ENCODE measurements at places on chromosomes 1 and 21.
A peak's percentile ranks its signal among the peaks of the same experiment; 100 is the strongest.

DNA sequence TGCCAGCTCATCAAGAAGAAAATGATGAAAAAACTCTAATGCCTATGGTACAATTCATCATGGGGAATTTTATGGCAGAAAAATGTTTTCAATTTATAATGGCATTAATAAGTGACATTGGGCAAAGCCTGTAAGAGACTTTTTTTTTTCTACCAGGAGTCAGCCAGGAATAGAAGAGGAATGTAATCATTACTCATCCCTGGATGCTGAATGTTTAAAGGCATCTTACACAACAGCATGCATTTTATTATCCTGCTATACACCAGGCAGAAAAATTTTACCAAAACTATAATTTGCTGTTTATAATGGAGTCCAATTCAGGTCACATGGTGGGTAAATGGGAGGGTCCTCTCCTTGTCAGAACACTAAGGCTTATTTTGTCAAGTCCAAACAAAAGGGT is 189.9 kb upstream of the BEND5 start:
- peak; percentile 85 for DNase-seq

- DNase-seq = peak; percentile 3
These were observed 10.1 kb downstream of the FMO5 start for GRCh38 chr1:147214842-147215539.

DNA sequence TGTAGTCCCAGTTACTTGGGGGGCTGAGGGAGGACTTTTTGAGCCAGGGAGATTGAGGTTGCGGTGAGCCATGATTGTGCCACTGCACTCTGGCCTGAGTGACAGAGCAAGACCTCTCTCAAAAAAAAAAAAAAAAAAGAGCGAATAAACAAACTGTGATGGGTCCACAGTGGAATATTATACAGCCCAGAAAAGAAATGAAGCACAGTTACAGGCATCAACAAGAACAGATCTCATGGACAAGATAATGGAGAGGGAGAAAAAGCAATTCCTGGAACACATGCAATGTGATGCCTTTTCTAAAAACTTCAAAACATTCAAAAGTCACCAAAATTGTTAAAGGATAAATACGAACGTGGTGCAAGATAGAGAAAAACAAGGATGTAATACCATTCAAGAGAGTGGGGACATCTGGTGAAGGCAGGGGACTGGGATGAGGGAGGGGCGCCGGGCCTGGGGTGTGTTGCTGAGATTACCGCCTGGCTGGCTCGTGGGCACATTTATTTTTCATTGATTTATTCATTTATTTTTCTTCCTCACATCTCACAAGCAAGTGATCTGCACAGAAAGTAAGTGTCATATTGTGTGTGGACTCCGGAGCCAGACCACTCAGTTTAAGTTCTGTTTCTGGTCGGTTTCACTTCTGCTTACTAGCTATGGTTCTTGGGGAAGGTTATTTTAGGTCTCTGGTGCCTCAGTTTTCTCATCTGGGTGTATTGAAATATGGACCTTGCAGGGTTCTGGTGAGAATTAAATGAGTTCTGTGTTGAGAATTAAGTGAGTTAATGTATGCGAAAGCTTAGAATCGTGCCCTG is 30.1 kb downstream of the ABCG1 start:
- no peak for DNase-seq

- no peak for DNase-seq
These were observed 74.5 kb downstream of the NPHP4 start for GRCh38 chr1:5917591-5918274.

DNA sequence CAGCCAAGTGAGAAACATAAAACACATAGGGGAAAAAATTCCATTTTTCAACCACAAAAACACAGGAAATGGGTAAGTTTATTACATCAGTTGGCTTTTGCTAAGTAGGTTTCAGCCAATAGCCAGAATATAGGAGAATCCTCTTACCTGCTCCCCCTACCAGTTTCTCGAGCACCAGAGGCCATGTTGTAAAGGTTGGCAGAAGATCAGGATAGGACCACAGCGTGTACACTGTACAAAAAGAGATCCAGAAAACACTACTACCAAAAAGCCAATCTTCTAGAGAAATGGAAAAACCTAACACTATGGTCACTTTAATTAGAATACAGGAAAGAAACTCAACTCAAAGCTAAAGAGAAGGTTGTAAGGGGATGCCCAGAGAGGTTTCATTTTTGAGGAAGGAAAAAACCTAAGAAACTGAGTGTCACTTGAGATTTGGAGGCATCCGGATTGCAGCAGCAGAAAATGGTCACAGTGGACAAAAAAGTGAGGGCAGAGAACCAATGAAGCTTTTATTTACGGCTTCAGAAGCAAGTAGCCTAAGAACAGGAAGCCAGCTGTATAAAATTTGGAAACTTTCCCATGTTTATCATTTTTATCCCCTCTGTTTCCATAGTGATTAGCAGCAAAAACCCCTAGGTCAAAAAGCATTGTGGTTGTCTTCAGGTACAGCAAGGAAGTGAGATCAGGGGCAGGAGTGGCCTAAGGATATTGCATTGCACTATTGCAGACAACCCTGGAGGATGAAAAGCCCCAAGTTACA is 2.9 kb downstream of the EIF2D start:
- DNase-seq = peak; percentile 25

- DNase-seq = no peak
These were observed 17.7 kb downstream of the NENF start for GRCh38 chr1:212450331-212450881.

GRCh38 chr1:104648269-104648691 is 898.6 kb downstream of the AMY1C start:
- DNase-seq = no peak

DNA sequence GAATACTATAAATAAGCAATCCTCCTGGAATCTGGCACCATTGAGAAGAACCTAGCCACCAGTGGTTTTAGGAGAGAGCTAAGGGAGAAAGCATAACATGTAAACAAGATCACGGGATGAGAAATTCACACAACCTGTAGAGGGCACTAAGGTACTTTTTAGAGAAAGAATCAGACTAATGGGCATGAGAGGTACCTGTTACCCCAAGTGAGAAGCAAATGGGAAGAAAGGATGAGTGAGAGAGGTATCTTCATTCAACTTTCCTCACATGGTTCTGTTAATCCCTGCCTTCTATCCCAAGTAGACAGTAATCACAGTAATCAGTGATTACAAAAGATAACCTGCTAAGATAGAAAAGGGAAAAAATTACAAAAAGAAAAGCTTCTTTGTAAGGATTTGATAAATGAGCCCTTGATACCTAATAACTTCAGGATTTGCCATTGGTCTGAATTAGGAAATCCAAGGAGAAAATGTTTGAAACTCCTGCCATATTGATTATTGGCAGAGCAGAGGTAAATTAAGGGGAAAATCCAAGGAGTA is 251.1 kb upstream of the ADGRL2 start:
- peak; percentile 50 for DNase-seq

GRCh38 chr1:213884942-213885341 is 102.8 kb upstream of the PROX1 start:
- no peak for DNase-seq

GRCh38 chr1:223748773-223749733 is 36.7 kb downstream of the CAPN2 start:
- DNase-seq = peak; percentile 46

- DNase-seq = peak; percentile 69
These were observed 66.9 kb upstream of the LRIF1 start for GRCh38 chr1:111030590-111030989.

DNA sequence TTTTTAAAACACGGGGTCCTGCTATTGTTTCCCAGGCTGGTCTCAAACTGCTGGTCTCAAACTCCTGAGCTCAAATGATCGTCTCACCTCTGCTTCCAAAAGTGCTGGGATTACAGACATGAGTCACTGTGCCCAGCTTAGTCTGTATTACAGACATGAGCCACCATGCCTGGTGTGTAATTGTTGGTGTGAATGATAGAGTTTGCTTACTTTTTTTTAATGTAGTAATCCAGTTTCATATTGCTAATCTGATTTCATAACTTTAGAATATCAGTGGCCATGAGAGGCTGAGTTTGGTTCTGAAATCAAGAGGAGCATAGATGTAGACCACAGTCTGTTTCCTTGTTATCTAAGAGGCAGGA is 3.4 kb downstream of the EPB41 start:
- DNase-seq = no peak

DNA sequence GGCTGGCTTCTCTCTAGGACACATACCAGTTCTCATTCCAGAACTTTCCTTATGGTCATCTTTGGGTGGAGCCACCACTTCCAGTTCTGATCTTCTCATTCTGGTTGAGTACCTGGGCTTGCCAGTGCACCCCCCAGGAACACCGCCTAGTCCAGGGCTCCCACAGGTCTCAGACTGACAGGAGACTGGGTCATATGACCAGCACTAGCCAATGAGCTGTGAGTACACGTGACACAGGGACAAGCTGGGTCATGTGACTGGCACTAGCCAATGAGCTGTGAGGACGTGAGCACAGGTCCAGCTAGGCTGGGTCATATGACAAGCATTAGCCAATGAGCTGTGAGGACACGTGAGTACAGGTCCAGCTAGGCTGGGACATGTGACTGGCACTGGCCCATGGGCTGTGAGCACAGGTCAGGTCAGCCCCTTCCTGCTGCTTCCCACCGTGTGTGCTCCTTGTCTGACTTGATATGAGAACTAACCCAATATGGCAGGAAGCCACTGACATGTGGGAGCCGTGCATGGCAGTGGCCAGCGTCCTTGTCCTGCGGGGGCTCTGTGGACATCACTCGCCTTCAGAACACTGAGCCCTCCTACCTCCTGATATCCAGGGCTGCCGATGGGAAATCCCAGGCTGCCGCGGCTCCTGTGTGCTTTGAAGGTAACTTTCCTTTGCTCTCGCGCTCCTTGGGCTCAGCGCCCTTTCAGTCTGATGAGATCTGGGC is 22.7 kb downstream of the KRTAP10-1 start:
- no peak for DNase-seq

- DNase-seq = no peak
These were observed 78.3 kb upstream of the HAO2 start for GRCh38 chr1:119290297-119290696.

Data from AG10803 (cell line).